ENCODE measurements at places on chromosomes 4 and X. TPM values are rescaled to one million over a fixed set of nuclear protein-coding genes. Genes with fewer than 3 reads are reported as not detected.

DNA sequence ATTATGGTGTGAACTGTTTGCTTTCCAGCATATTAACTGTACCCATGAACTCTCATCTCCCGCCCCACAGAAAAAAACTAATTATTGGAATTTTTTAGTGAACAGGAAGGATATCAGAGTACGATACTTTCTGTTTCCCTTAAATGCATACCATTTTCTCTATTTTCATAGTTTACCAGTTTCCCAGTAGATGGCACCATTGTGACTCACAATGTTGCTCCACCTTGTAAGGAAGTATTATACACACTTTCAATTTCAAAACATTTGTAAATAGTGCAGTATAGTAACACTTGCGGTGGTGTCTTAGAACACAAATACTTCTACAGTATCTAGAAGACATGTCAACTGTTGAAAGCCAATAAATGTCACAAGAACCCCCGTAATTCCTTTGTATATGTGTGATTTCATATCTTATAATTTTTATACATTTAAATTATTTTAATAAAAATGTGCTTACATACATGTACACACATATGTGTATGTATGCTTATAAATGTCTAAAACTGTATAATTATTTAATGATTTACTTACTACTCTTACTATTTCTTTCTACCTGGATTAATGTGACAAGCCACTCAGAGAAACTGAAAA is 167.3 kb downstream of the SLIT2 start:
- peaks cover 20% of the 10 kb centered on the region for H3K4me1 ChIP-seq
- H3K27ac ChIP-seq = no peak overlapping the region
- peak; percentile 27 for DNase-seq
- peak overlapping the region; percentile 25 for H3K4me3 ChIP-seq

- peak; percentile 87 for DNase-seq
- H3K4me1 ChIP-seq = peaks cover 6% of the 10 kb centered on the region
- H3K4me3 ChIP-seq = peak overlapping the region; percentile 41
- H3K27ac ChIP-seq = no peak overlapping the region
- peaks cover 10% of the 10 kb centered on the region for H3K27me3 ChIP-seq
Observed at GRCh38 chrX:69285881-69286564, 120.8 kb upstream of the PJA1 start.

The ZNF141 gene
- polyA plus RNA-seq = 2.4 TPM

DNA sequence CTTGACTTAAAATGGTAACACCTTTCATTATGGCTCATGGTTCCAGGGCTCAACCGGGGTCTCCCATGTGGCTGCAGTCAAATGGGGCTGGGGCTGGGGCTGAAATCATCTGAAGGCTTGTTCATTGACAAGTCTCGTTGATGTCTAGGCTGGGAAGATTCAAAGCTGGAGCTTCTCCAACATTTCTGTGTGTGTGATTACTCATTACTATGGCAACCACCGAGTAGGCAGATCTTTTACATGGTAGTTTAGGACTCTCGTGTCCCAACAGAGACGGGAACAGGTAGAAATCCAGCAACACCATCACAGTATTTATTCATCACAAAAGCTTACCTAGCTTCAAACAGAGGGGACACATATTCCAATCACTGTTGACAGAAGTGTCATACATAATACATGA is 7.8 kb downstream of the YTHDC1 start:
- peaks cover 4% of the 10 kb centered on the region for H3K4me1 ChIP-seq
- H3K4me3 ChIP-seq = no peak overlapping the region
- H3K36me3 ChIP-seq = peaks cover 15% of the 10 kb centered on the region
- no peaks in the 10 kb centered on the region for H3K27me3 ChIP-seq

GRCh38 chr4:76001700-76002099 is 5.6 kb downstream of the CXCL9 start:
- H3K4me3 ChIP-seq = no peak overlapping the region
- DNase-seq = no peak
- H3K27me3 ChIP-seq = peaks cover 5% of the 10 kb centered on the region
- H3K27ac ChIP-seq = no peak overlapping the region
- H3K4me1 ChIP-seq = no peaks in the 10 kb centered on the region

Measured in SK-N-SH (cell line).